ENCODE measurements at places on chromosomes 1 and 21.

- peak; percentile 77 for DNase-seq
Observed at GRCh38 chr1:156052862-156053767, 483 bp downstream of the UBQLN4 start.

- DNase-seq: peak; percentile 24
Observed at GRCh38 chr1:150971583-150972416, 2.8 kb downstream of the CERS2 start.

DNA sequence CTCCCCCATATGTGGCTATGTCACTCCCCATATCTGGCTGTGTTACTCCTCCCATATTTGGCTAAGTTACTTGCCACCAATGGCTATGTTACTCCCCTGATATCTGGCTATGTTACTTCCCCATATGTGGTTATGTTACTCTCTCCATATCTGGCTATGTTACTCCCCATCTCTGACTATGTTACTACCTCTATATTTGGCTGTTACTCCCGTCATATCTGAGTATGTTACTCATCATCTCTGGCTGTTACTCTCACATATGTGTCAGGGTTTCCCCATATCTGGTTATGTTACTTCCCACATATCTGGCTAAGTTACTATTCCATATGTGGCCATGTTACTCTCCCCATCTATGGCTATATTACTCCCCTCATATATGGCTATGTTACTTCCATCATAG is 50.3 kb upstream of the MAP10 start:
- no peak for DNase-seq

GRCh38 chr21:42019101-42019605 is 9.0 kb upstream of the ZBTB21 start:
- DNase-seq: no peak

DNA sequence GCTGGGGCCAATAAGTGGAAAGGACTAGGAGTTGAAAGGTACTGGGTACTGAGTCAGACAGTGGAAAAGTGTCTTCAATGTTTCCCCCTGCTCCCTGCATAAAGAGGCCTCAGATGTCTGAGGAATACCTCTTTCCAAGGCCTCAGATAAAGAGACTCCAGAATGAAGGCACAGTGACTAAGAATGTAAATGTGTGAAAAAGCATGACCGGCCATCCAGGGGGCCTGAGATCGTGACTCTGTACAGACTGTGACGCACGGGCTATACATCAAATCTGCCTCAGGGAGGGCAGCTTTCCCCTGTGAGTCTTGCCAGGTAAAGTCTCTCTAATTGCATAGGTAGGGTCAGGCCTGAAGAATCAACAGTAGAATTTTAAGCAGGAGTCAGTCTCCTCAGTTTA is 1690.5 kb downstream of the KCNT2 start:
- no peak for DNase-seq

GRCh38 chr1:93816970-93817678 is 61.9 kb downstream of the DNTTIP2 start:
- no peak for DNase-seq

GRCh38 chr1:244054247-244054923 is 3.3 kb downstream of the ZBTB18 start:
- peak; percentile 48 for DNase-seq

Measured in ACHN (cell line).